ENCODE measurements at places on chromosomes 16 and 17.

- DNase-seq = no peak
Observed at GRCh38 chr16:22810226-22810625, 3.7 kb upstream of the HS3ST2 start.

GRCh38 chr17:27526604-27527002, 70.4 kb downstream of the KSR1 start:
- DNase-seq = peak; percentile 39

DNA sequence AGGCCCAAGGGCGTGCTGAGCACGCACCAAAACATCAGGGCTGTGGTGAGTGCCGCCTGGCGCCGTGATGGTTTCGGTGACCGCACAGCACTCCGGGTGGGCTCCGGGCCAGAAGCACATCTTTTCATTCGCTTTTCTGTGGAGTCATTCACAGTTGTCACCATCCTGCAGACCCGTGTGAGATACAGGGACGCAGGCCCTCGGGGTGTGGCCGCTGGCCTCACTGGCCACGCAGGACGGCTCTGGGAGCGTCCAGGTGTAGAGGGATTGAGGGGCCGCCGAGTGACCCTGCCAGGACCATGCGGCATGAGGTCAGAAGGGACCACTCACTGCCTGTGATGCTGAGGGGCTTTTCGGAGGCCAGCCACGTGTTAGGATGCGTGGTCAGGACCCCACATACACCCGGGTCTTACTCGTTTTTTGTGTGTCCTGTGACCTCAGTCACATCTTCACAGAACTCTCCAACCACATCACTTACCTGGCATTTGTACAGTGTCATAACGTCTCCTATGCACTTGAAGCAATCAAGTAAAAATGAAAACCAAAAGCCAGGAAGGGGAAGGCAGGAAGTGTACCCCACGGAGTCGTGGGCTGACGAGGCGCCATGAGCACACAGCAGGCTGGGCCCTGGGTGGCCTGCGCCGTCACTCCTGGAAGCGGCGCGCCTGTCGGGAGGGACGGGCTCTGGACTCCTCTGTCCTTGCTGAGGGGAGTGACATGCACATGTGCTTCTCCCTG, 7.8 kb downstream of the ACSF3 start:
- DNase-seq = no peak

DNA sequence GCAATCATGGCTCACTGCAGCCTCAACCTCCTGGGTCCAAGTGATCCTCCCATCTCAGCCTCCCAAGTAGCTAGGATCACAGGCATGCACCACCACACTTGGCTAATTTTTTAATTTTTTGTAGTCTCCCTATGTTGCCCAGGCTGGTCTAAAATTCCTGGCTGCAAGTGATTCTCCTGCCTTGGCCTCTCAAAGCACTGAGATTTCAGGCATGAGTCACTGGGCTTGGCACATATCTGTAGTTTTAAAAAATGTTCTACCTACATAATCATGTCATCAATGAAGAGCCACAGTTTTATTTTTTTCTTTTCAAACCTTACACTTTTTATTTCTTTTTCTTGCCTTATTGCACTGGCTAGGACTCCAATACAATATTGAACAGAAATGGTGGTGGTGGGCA, 33.1 kb upstream of the COL1A1 start:
- DNase-seq = no peak

DNA sequence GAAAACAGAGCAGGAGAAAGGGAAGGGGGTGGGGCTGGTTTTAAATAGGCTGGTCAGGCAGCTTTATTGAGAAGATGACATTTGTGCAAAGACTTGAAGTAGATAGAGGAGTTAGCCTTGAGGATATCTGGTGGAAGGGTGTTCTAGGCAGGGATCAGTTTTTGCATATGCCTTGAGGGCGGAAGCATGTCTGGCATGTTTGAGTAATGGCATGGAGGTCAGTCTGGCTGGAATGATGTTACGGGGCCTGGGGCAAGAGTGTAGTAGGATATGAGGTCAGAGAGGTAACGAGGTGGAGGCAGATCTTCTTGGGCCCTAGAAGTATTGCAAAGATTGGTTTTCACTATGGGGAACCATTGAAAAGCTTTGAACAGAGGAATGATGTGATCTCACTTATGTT, 4.8 kb downstream of the RABEP1 start:
- DNase-seq = no peak

DNA sequence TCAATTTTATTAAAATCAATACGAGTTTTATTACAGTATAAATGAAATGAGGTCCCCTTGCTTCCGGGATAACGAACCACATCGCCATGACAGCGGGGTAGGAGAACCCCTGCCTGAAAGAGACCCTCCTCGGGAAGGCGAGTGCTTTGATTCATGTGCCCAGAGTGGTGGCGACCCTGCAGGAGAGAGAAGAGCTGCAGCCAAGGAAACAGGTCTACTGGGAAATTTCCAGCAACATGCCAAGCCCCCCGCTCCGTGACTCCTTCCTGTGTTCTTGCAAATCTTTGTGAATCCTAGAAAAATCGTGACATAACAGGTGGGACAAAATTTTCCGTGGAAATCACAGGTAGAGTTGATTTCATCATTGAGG, 162.5 kb downstream of the WSCD1 start:
- DNase-seq = no peak

DNA sequence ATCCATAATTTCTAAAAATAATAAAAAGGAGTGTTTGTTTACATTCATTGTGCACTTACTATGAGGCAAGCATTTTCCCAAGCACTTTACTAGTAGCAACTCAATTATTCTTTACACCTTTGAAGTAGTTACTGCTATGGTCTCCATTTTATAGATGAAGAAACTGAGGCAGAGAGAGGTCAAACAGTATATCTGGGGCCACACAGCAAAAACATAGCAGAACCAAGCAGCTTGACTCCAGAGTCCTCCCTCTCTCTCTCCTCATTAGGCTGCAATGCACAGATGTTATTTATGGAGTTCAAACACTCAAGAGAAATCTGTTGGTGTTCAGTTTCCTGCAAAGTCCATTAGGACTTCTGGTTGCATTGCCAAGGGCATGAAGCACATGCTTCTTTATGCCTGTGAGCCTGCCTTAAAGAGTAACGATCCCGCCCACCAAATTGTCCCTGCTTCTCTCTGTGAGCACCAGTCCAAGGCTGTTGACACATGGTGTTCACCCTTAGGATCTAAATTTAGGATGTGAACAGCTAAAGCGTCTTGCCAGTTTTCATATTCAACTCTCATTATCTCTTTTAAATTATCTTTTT, 44.0 kb downstream of the GPRC5B start:
- no peak for DNase-seq

GRCh38 chr17:64507413-64507782, 621 bp downstream of the CEP95 start:
- DNase-seq = no peak

DNA sequence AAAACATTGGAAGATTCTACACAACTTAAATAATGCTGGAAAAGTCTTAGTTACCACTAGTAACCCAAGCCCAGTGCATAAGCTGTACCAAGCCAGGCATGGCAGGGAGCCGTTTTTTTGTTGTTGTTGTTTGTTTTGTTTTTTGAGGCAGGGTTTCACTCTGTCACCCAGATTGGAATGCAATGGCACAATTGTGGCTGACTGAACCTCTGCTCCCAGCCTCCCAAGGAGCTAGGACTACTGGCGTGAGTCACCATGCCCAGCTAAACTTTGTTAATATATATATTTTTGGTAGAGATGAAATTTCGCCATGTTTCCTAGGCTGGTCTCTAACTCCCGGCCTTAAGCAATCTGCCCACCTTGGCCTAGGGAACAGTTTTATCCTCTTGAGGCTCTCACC, 564 bp upstream of the TMIGD1 start:
- no peak for DNase-seq

GRCh38 chr17:63512388-63512787, 10.8 kb upstream of the KCNH6 start:
- no peak for DNase-seq

DNA sequence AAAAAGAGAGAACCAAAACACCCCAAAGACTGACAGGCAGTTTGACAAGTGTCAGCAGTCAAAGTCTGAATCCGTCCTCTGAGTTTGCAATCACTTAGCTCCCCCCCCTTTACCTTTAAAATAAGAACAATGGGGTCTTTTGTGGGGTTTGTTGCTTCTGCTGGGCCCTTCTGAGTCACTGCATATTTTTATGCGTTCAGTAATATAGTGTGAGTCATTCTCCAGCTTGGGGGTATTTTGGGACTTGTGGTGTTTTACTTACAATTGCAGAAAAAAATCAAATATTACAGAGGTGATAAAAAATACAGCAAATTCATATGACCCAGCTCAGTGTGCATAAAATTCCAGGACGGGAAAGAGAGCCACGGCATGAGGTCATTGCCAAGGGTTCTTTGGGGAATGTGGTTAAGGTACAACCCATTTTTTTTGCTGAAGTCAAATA, 120.1 kb downstream of the CYLD start:
- no peak for DNase-seq

DNA sequence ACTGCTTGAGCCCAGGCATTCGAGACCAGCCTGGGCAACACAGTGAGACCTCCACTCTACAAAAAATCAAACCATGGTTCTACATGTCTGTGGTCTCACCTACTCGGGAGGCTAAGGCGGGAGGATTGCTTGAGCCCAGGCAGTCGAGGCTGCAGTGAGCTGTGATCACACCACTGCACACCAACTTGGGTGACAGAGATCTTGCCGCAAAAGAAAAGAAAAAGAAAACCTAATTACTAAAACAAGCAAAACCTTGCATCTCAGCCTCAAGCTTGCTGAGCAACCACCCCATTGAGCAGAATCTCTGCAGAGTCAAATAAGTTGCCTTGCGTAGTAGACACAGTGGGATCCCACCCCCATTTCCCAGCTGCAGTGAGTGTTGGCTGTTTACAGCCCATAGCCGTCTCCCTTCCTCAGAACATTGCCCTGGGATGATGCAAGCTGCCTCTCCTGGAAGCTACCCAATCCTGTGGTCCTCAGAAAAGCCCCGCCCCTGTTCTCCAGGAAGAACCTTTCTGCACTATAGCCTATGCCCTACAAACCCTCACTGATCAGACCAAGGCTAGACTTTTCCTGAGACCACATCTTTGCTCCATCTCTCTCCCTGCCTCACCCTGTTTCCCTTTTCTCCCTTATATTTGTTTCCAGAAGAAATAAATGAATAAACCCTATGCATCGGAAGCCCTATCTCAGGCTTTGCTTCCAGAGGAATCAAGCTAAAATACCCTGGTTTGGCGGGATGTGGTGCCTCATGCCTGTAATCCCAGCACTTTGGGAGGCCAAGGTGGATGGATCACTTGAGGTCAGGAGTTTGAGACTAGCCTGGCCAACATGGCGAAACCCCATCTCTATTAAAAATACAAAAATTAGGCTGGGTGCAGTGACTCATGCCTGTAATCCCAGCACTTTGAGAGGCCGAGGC, 16.7 kb upstream of the ERN2 start:
- DNase-seq = no peak

- no peak for DNase-seq
Observed at GRCh38 chr16:89361751-89362539, 128.4 kb downstream of the ANKRD11 start.

DNA sequence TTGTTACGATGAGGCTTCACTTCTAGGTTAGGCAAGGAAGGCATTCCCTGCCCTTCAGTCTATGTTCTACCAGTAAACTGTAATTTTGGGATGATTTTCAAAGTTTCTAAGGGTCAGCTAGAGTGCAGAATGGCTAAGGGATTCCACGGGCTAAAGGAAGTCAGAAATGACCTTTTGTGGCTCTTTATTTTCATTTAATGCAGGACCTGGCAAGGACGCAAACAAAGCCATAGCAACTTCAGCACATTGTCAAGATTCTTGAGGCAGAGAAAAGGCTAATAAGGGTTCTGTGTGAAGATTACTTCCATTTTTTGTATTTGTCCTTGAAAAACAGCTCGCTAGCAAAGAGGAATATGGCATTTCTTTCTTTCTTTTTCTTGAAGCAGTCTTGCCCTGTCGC, 76.6 kb downstream of the STX8 start:
- no peak for DNase-seq

DNA sequence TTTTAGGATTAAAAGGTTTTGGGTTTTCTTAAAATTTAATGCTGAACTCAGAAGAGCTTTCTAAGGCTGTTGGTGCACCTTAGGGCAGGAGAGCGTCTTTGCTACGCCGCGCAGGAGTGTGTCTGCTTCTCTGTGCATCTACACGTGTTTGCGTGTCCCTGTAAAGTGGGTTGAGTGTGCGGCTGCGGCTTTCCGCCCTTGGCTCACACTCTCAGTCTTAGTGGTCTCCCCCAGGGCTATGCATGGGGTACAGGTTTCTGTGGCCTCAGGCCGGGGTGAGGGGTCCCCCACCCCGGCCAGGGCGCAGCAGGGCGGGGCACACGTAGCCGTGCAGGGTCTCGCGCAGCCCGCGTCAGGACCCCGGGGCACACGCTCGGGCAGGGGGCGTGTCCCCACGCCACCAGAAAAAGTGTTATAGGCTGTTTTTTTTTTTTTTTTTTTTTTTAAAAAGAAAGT, 727 bp upstream of the TENT4B start:
- peak; percentile 72 for DNase-seq

DNA sequence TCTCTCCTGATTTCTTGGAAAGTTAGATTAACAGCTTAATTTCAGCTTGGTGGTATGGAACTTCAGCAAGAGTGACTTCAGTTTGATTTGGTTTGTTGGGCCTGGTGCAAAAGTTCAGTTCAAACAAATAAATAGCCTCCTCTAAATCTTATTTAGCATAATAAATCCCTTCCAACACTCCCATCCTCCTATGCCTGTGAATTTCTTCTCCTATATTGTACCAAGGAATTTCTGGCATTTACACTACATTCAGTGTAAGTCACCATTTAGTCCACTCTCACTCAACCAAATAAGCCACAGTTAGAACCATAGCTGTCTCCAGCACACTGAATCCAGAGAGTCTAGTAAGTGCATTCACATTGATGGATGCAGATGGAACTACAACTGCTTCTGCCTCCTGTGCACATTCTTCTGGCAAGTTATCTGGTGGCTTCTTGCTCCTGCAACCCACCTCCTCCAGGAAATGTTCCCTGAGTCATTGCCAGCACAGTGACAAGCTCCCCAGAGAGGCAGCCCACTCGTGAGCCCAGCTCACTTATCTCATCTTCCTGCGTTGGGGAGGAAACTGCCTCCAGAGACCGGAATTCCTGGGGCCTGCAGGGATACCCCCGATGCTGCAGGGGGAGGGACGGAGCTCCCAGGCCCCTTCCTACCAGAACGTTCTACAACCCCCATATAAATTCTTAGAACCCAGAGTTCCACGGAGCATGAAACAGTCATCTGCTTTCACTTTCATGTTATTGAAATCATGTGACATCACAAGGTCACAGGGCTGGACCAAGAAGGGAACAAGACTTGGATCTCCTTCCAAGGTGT, 318.3 kb downstream of the PHKB start:
- DNase-seq = no peak

DNA sequence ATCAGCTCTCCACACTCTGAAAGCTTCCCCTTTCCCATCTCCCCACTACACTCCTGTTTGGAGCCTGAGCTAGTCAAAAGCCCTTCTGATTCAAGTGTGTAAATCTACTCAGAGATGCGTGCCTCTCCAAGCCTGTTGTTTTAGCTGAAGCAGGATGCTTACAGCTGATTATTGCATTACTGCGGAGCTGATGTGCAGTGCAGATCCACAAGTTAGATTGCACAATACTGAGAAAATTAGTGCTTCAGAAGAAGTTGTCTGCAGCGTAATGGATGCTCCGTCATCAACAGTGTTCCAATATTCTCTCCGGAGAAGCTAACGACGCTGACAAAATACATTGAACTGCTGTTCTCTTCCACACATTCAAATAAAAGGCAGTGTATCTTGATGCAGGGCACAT, 44.8 kb upstream of the NLRP1 start:
- no peak for DNase-seq

GRCh38 chr17:3818786-3819185, 17.8 kb upstream of the ITGAE start:
- DNase-seq = no peak

GRCh38 chr17:15978606-15979005, 20.9 kb downstream of the ZSWIM7 start:
- no peak for DNase-seq

- no peak for DNase-seq
Observed at GRCh38 chr17:69874175-69874670, 200.8 kb upstream of the KCNJ16 start.

Data from stimulated activated CD8-positive, alpha-beta memory T cell treated with anti-CD3 and anti-CD28 coated beads, Interleukin-2, amount 100 ng/mL, for 48 hours (primary cell).